ENCODE measurements at places on chromosomes 3 and 15.

DNA sequence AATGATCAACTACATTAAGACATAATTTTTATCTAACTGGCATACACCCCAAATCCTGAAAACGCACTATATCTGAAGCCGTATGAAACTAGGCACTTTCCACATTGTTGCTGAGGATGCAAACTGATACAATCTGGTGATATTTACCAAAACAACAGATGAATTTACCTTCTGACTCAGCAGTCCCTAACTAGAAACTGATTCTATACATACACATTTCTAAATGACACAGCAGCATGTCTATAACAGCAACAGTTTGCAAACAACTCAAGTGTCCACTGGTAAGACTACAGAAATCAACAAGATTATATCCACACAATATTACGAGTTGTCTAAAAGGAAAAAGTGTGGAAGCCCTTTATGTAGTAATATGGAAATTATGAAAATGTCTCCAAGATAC, 22.9 kb downstream of the SECISBP2L start:
- no peak for DNase-seq

- DNase-seq = no peak
Observed at GRCh38 chr15:56207092-56207491, 36.6 kb downstream of the RFX7 start.

GRCh38 chr3:111547631-111548030, 5.6 kb downstream of the CD96 start:
- DNase-seq = no peak

- no peak for DNase-seq
Observed at GRCh38 chr15:35987056-35987455, 441.1 kb upstream of the DPH6 start.

GRCh38 chr3:12840591-12841148, 695 bp downstream of the RPL32 start:
- no peak for DNase-seq

- no peak for DNase-seq
Observed at GRCh38 chr3:42119561-42120355, 28.6 kb downstream of the TRAK1 start.

- no peak for DNase-seq
Observed at GRCh38 chr3:14991818-14992612, 44.6 kb downstream of the NR2C2 start.

- DNase-seq = peak; percentile 14
Observed at GRCh38 chr3:126476166-126477060, 722 bp upstream of the ZXDC start.

GRCh38 chr3:39189959-39190269, 2.5 kb downstream of the XIRP1 start:
- DNase-seq = no peak

DNA sequence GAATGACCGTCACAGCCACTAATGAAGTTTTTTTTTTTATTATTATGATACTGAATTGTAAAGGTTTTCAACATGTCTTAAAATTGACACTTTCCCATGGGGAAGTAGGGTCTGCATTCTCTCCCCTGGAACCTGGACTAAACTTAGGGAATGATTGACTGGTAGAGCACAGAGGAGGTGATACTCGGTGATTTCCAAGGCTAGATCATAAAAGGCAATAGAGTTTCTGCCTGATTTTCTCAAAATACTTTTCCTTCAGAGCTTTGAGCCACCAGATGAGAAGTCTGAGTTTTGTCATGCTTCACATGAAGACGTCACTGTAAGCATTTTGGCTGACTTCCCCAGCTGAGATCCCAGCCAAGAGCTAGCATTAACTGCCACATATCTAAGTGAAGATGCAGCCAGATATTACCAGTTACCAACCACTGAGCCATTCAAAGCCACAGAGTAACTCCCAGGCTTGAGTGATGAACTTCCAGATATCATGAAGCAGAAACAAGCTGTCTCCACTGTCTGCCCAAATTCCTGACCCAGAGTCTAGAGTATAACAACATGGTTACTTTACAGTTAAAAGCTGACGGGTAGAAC, 105.8 kb downstream of the LSAMP start:
- peak; percentile 56 for DNase-seq

DNA sequence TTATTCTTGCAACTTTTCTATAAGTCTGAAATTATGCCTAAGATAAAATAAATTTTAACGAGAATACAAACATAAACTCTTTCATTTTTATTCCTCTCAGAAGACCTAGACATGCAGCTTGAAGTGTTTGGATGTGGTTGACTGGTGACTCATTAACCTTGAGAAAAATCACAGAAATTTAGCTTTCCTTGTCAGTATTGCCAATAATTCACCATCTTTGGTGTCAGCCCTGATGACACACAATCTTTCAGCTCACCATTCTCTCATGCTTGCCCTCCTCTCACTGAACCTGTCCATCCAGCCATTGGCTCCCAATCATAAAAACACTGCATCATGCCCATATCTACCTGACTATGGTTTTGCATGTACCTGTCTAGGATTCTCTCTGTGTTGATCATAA, 22.6 kb upstream of the TNFAIP8L3 start:
- DNase-seq = no peak

- peak; percentile 62 for DNase-seq
Observed at GRCh38 chr3:188595890-188596376, 442.0 kb downstream of the LPP start.

DNA sequence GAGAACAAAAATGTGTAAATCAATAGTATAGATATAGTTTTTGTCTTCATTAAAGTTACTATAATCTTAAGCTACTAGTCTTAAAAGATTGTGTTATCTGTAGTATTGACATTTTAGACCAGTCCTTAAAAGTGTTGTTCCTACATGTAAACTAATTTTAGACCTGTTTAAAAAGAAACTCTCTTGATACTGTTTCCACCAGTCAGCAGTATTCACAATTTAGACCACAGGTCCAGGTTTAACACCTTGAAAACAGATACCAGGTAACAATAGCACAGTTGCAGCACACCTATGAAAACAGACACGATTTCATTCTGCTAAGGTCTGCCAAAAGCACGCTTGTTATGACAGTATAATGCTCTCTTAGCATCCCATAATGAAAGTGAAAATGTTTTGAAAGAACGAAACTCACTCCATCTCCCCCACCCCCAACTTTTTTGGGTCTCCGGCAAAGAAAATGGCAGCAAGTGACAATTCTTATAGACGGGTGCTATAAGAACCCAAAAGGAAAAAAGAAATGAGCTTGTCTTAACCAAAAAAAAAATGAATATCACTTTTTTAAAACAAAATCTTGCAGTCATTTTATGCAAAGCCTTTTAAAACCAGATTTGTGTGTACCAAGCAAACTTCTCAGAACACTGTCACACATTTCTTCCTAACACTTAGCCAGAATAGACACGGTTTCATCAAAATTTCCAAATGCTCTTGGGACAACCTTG, 1.6 kb downstream of the EIF4E3 start:
- DNase-seq = no peak

DNA sequence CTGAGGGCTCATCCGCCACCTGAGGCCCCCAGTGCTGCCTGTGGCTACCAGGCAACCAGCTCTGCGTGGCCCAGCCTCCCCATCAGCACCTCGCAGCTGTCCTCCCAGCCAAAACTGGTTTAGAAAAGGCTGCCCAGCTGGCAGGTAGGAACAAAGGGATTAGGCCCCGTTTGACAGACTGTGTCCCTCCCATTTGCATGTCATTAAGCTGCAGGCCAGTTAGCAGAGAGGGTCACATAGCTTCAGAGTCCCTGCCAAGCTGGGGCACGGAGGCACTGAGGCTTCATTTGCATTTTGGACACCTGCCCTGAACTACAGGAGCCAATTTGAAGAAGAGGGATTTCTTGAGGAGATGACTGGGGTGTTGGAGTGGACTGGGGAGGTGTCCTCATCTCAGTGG, 177.9 kb downstream of the TLE3 start:
- DNase-seq = no peak

- no peak for DNase-seq
Observed at GRCh38 chr15:83283813-83284558, 478 bp downstream of the BNC1 start.

GRCh38 chr3:106392915-106393314, 524.1 kb upstream of the CBLB start:
- DNase-seq = no peak

DNA sequence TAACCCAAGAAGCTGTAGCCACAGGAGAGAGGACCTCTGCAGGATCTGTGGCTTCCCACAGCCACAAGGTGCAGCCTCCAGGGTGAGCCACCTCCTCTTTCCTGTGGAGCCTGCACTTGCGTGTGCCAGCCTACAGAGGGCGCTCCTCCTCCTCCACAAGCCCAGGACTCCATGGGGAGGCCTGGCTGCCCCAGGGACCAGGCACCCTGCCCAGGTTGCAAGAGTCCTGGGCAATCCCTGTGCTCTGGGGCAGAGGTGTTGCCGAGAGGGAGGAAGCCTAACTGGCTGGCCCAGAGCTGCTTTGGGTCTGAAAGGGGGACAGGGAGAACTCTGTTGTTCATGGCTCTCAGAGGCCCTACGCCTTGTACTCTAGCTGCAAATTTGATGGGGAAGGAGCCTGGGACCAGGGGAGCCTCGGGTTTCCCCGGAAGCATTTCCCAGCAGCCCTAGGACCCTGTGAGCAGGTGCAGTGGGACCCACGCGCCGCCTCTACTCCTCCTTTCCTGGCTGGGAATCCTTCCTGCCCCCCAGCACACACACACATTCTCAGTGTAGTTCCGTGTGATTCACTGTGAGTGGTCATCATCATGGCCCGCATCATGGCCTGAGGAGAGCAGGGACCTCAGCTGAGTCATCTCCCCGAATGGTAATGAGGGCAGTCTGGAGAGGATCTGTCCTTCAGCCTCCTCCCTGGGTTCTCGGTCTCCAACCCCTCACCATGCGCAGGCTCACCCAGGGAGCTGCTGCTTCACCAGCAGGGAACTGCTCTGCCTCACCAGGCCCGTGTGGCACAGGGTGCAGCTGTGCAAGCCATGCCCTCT, 24.3 kb downstream of the TBC1D21 start:
- DNase-seq = peak; percentile 73

- DNase-seq = no peak
Observed at GRCh38 chr15:38424101-38424552, 29.8 kb upstream of the FAM98B start.

GRCh38 chr3:52783211-52783555, 5.8 kb downstream of the ITIH1 start:
- DNase-seq = no peak

GRCh38 chr3:54661151-54661550, 266.7 kb downstream of the LRTM1 start:
- no peak for DNase-seq

GRCh38 chr3:74532446-74532845, 82.0 kb downstream of the CNTN3 start:
- peak; percentile 86 for DNase-seq

GRCh38 chr3:13518516-13518953, 30.4 kb upstream of the FBLN2 start:
- no peak for DNase-seq

DNA sequence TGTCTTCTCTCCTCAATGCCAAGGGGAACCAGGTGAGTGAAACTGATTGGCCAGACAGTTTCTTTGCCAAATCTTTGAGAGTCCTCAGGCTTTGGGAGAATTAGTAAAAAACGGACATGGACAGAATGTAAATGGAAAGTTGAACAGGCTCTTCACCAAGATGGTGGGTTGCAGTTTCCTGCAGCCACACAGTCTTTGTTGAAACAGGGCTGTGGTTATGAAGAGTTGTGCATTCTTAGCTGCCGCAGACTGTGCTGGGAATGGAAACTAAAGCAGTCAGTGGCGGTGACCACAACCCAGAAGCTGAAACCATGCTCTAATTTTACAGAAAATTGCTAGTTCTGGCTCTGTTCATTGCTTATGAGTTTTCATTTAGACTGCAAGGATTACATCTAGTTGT, 42.1 kb upstream of the TASOR start:
- DNase-seq = no peak

DNA sequence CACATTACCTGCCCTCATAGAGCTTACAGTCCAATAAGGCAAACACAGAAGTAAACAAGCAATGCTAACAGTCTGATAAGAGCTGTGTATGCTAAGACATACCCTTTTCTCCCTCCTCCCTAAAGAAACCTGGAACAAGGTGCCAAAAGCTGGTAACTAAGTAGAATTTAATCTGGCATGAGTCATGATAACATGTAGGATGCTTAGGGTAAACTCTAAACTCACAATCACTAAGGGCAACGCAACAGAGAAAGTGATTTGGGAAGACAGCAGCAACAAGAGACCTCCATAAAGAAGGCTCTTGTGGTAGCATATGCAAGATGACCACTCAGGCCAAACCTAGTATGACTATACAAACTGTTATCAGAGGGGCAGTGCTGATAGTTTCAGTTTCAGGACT, 55.5 kb downstream of the MYO1E start:
- DNase-seq = no peak

DNA sequence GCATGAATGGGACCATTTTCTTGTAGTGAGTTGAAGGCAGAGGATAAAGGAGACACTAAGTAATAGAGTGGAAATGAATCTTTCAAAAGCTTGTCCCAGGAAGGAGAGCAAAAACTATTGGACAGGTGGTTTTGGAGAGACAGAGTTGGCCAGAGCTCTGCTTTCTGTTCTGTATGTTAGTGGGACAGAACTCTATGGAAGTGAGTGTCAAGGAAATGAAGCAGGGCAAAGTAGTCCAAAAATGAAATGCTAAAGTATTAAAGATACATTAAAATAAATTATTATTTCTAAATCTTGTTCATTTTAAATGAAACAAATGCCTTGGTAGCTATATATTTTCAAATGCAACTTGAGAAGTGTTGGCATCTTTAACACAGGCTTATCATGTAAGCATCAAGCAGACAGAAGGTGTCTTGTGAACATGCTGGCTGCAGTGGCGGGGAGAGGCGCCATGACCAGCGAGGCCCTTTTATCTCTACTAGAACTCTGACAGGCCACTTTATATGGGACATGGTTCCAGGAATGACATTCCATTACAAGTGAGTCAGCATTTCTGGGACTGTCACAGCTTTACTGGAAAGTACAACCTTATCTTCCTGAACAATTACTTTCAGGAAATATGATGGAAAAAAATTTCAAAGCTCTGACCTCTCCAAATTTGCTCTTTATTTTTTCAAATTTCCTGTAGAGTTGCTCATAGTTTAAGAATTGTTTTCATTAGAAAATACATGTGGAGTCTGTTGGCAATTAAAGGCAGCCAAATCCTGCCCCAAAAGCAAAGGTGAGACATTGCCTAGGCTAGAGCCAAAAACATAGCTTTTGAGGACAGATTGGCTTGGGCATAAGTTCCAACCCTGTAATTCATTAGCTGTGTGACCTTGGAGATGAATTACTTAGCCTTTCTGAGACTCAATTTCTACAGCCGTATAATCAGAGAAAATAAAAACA, 106.5 kb downstream of the ECT2 start:
- DNase-seq = no peak

GRCh38 chr3:87350367-87351199, 74.2 kb upstream of the POU1F1 start:
- peak; percentile 20 for DNase-seq

DNA sequence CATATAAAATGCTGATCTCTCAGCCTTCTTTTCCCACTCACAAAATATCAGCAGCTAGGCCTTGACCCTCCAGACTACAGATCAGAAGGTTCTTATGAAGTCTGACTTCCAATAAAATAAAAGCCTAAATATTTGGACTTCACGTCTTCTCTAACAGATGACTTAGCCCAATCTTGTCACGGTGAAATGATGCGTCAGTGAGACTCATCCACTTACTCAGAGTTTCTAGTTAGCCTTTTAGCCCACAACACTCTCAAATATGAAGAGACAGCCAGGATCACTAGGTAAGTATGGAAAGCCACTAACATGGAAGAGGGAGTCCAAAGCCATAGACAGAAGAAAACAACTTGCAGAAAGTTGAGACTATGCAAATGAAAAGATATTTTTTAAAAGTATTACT, 601.2 kb downstream of the PYDC2 start:
- peak; percentile 38 for DNase-seq

Measured in HS-5 (cell line).